Stimulated activated CD8-positive, alpha-beta memory T cell treated with anti-CD3 and anti-CD28 coated beads, Interleukin-7, amount 100 ng/mL, for 1 hour (primary cell): ENCODE measurements at places on chromosomes 7 and 10.
A peak's percentile ranks its signal among the peaks of the same experiment; 100 is the strongest.

GRCh38 chr7:147231275-147231674 lies 1114.7 kb downstream of the CNTNAP2 start:
- DNase-seq: no peak

GRCh38 chr7:26398756-26399509 lies 107.3 kb downstream of the SNX10 start:
- DNase-seq: no peak

DNA sequence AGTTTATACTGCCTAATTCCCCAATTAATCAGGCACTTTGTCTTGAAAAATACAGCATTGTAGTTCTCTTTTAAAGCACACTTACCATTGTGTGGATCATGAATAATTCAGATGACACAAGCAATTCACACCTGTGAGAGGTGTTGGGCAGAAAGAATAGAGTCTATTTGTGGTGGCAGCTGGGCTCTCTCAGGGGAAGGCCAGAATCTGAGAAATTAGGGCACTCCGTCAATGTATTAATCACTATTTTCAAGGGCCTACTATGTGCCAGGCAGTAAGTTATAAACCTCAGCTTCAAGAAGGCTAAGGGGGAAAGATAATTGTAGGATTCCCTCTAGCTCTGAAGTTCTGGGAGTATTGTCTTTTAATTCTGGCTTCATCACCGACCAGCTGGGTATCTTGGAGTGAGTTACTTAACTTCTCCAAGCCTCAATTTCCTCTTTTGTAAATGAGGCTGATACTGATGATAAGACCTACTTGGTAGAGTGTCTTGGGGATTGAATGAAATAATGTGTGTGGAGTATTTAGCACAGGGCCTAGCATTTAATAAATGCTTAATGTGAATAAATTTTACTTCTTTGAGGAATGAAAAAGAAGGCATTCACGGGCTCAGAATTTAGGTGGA lies 2.5 kb downstream of the CHN2 start:
- no peak for DNase-seq

DNA sequence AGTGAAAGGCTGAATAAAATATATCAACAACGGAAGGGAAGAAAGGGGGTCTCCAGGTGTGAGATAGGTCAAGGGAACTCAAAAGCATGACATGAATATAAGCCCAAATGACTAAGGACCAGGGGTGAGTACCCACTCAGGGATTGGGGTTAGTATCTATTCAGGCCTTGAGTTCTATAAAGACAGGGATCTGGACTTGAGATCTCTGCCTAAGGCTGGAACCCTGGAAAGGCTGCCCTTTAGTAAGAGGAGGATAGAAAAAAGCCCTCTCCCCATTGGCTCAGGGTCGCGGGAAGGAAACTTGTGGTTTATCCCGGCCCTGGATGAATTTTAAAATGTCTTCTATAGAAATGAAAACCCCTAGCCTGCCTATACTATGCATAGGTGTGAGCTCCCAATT lies 2.4 kb upstream of the ITPRIP start:
- DNase-seq: no peak

- no peak for DNase-seq
Measured at GRCh38 chr7:3265388-3265787, 35.7 kb upstream of the SDK1 start.

DNA sequence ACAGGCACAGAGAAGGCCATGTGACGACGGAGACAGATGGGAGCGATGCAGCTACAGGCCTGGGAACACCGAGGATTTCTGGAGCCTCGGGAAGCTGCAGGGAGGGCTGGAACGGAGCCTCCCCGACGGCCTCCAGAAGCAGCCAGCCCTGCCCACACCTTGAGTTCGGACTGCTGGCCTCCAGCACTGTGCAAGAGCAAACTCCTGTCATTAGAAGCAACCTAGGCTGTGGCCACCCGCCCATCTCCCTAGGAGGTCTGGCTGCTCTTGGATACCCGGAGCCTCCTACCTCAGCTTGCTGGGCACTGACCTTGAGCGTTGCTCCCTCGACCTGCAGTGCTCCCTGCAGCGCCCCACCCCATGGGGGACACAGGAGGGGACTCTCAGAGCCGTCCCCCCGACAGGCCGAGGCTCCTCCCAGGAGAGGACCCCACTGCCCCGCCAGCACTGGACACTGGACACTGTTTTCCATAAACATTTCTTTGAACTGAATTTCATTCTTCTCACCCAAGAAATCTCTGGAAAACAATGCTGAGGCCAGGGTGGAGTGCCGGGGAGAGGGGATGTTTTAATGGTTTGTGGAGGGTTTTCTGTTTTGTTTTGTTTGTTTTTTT lies 22.5 kb upstream of the TNRC18 start:
- DNase-seq: no peak

DNA sequence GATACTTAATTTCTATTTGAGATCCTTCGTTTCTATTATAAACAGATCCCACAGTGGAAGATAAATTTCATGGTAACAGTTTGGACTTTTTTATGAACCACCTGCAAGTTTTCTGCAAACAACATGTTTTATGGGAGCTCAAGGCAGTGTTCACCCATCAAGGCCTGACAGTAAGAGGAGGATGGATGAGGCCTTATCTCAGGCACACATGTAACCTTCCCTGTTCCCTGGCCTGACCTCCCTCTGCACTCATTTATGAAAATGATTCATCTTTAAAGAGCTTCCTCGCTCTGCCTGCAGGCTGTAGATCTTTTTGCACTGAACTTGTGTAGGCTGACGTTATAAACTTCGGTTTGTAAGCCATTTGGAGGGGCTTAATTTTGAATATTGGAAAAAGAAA lies 500.1 kb downstream of the GATA3 start:
- DNase-seq: no peak

DNA sequence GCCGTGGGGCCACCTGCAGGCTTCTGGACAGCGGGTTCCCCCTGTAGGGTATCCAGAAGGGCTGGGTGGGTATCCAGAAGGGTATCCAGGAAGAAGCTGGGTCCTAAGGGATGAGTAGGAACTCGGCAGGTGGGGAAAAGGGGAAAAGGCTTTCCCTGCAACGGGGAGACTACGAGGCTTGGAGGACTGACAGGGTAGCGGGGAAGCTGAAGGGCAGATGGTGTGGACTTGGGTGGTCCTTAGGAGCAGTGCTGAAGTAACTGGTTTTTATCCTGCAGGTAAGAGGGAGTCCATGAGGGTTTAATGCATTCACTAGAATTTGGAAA lies 525 bp downstream of the UBE2D4 start:
- no peak for DNase-seq

DNA sequence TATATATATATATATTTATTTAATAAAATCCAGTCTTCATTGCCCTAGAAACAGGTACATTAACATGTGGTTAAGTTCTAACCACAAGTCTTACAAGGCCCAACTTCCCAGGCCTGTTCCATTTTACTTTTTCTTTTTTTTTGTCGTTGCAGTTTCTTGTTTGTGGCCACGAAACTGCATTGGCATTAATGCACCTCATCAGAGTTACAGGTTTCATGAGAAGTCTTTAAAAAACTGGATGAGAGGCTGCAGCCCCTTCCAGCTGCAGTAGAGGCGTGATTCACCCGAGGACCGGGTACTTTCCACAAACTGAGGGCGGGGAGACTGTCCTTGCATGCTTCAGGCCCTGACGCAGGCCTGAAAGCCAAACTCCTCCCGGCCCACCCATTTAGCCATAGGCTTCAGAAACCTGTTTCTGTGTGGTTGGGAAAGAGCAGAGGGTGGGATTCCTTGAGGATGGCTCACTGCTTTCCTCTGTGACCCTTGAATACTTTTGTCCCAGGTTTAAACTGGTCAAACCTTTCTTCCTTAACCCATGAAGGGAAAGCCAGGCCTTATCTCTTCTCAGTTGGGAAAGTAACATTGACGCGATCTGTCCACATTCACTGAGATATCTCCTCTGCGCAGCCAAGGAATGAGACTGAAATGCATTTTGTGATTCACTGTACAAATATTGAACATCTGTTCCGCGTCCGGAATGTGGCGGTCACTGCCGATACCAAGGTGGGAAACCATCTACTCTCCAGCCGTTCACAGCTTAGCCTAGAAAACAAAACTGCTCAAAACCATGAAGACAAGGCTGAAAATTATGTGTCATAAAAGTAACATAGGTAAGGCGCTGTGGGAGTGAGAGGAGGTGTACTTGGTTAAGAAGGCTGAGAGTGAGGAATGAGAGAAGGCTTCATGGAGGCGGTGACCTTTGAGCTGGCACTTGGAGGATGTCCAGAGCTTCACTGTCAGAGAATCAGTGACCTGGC lies 311.7 kb downstream of the GATA3 start:
- DNase-seq: peak; percentile 5

DNA sequence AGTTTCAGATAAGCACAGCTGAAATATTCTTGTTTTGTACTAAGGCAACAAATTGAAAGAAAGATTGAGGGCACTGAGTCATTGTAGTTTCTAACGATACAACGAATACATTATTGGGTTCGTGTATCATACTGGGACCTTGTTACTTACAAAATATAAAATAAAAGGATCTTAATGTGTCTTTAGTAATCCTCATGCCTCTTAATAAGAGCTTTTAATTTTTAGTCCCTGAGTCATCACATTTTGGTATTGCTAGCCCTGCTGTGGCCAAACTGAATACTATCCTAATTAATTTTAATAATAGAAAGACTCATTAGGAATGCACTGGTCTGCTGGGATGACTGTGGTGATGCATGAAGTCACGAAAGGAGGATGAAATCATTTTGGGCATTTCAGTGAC lies 309.7 kb downstream of the EXOC4 start:
- no peak for DNase-seq

DNA sequence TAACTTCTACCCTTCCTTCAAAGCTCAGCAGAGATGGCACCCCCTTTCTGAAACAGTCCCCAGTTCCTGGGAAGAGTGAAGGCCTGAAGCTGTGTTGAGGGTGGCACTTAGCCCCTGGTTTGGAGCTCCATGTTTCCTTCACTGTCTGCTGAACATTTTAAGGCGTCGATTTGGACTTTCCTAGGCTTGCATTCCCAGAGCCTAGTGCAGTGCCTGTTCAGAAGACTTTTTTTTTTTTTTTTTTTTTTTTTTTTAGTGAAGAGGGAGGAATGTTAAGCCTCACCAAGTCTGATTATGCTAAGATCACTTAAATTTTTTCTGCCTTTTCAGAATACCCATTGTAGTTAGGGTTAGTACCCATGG lies 97.0 kb downstream of the PFKFB3 start:
- no peak for DNase-seq

- peak; percentile 20 for DNase-seq
Measured at GRCh38 chr10:100370714-100371481, 23.9 kb downstream of the SCD start.

- DNase-seq: no peak
Measured at GRCh38 chr7:87982116-87982515, 48.1 kb downstream of the ADAM22 start.

GRCh38 chr10:26503911-26504310 lies 65.8 kb downstream of the APBB1IP start:
- DNase-seq: no peak

DNA sequence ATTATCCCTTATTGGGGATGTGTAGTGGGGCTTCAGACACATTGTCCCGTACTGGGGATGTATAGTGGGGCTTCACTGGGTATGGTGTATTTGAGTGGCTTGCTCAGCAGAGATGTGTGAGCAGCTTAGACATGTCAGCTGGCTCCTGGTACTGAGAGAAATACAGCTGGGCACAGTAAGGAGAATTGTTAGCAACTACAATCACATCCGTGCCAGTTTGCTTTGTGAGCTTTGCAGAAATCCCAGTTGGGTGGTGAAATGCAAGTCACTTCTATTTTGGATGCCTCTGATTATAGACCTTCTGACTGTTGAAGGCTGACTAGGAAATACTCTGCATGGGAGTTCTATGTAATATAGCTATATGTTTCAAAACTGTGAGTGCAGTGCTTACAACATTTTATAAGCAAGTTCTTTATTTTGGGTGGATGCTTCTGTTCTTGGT lies 10.8 kb downstream of the CCNY start:
- no peak for DNase-seq

GRCh38 chr7:11298220-11298619 lies 324.5 kb downstream of the PHF14 start:
- DNase-seq: no peak

DNA sequence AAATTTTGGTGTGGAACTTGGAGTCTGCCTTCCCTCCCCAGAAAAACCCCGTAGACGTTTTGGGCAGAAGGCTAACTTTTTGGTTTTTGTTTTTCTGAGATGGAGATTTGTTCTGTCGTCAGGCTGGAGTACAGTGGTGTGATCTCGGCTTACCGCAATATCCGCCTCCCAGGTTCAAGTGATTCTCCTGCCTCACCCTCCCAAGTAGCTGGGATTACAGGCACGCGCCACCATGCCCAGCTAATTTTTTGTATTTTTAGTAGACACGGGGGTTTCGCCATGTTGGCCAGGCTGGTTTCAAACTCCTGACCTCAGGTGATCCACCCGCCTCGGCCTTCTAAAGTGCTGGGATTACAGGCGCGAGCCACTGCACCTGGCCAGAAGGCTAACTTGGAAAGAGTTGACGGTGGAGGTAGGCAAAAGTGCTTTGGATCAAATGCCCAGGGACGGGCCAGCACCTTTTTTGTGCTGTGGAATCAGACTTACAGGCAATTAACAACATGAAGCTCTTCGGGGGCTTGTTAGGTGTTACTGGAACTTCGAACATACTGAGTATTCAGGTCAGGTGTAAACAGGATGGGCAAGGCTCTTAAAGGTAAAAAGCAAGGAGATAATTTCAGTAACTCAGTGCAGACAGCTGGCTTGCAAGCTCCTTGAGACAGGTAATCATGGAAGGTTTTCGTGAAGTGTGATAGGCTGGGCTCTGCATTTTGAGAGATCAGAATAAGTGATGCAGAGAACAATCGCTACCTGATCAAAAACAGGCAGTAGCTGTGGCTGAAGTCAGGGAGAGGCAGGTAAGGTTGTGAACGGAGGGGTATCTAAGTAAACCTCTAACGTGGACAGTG lies 1.8 kb downstream of the PPP1R35 start:
- DNase-seq: no peak
